ENCODE measurements at places on chromosomes 11 and 22.

GRCh38 chr11:64276653-64277431 lies 7.6 kb downstream of the BAD start:
- no peak for DNase-seq

DNA sequence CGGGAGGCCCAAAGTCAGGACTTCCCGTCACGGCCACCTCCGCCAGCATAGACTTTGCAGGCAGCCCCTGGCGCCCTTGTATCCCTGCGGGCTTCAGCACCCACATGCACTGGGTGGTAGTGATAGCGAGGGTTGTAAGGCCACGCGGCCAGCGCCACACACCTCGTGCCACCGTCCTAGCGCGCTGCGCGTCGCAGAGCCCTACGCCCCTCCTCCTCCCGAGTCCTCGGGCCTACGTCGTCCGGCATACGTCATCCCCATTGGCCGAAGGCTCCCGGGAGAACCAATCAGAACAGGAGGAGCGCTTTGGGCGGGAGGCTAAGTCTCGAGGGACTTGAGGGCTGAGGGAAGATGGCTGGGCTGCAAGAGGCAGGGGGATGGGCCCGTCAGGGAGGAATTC lies 1.3 kb upstream of the BTBD18 start:
- no peak for DNase-seq

DNA sequence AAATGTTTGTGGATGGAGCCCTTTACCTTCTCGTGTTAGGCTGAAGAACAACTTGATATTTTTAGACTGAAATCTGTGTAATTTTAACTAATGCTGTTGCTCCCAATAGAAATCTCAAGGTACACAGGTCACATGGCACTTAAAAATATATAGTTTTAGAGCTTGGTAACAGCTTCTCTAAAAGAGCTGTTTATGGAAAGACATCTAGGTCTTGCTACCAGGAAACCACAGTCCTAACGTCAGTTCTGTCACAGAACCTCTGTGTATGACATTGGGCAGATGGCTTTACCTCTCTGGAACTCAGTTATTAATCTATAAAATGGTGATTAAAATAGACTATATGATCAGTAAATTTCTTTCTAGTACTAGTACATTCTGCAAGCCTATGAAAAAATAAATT lies 35.4 kb downstream of the PAK1 start:
- peak; percentile 39 for DNase-seq

DNA sequence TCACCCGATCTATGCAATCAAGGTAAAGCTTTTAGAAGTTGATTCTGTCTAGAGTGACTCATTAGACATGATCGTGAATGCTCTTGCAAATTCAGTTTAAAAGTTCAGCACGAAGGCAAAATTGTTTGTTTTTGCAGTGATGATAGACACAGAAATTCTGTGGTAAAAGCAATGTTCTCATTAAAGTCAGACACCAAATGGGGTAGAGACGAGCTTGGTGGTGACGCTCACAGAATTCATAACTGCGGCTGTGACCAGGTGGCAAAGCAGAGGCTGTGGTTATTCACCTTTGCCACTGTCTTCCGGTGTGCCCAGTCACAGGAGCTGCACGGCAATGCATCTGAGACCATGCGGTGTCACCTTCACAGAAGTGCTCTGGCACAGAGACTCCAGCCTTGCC lies 83.4 kb downstream of the WNT7B start:
- no peak for DNase-seq

Data from Kasumi-1 (cell line).